ENCODE measurements at places on chromosomes 2 and 18. TPM values are rescaled to one million over a fixed set of nuclear protein-coding genes. Genes with fewer than 3 reads are reported as not detected.

The SERPINB4 gene
- total RNA-seq: not detected

The ITGA6 gene
- total RNA-seq: 2.6 TPM

- no peaks in the 10 kb centered on the region for H3K27me3 ChIP-seq
- no peak overlapping the region for H3K4me3 ChIP-seq
- DNase-seq: no peak
- no peak overlapping the region for H3K27ac ChIP-seq
- no peaks in the 10 kb centered on the region for H3K4me1 ChIP-seq
These were observed 234.5 kb downstream of the METTL4 start for GRCh38 chr18:2336690-2337392.

The HDHD2 gene
- 15.0 TPM for total RNA-seq

GRCh38 chr2:237449193-237449881 lies 35.4 kb upstream of the COL6A3 start:
- no peak overlapping the region for H3K27ac ChIP-seq
- no peaks in the 10 kb centered on the region for H3K36me3 ChIP-seq
- H3K4me3 ChIP-seq: no peak overlapping the region
- peak; percentile 63 for DNase-seq
- H3K27me3 ChIP-seq: no peaks in the 10 kb centered on the region

DNA sequence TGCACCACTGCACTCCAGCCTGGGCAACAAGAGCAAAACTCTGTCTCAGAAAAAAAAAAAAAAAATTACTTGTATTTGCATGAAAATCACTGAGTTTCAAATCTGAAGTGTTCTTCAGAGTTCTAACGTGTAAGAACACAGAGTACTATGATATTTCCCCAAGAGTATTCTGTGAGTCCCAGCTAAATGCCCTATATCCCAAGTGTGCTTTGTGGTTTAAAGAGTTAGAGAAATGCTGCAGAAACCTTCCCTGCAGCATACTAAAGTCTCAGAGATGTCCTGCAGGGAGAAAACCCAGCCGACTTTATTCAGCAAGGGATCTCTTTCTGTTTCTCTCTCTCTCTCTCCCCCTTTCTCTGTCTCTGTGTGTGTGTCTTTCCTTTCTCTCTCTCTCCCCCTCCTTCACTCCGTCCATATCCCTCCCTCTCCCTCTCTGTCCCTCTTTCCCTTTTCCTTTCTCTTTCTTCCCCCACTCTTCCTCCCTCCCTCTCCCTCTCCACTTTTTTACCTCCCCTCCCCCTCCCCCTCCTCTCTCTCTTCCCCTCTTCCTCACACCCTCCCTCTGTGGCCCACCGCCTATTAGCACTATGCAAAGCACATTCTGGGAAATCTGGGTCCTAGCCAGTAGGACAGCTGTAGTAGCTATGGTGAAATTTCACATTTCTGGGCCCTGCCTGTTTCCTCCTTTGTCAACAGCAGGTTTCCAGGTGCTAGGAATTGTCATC lies 54.2 kb downstream of the ACTR2 start:
- H3K4me1 ChIP-seq: peaks cover 10% of the 10 kb centered on the region
- DNase-seq: no peak
- H3K27ac ChIP-seq: no peak overlapping the region
- no peak overlapping the region for H3K4me3 ChIP-seq
- H3K36me3 ChIP-seq: no peaks in the 10 kb centered on the region

GRCh38 chr2:174286172-174286571 lies 37.8 kb upstream of the OLA1 start:
- H3K36me3 ChIP-seq: no peaks in the 10 kb centered on the region
- H3K27ac ChIP-seq: no peak overlapping the region
- H3K27me3 ChIP-seq: peaks cover 6% of the 10 kb centered on the region
- H3K4me1 ChIP-seq: no peaks in the 10 kb centered on the region

The FKBP1B gene
- 12.1 TPM for total RNA-seq

DNA sequence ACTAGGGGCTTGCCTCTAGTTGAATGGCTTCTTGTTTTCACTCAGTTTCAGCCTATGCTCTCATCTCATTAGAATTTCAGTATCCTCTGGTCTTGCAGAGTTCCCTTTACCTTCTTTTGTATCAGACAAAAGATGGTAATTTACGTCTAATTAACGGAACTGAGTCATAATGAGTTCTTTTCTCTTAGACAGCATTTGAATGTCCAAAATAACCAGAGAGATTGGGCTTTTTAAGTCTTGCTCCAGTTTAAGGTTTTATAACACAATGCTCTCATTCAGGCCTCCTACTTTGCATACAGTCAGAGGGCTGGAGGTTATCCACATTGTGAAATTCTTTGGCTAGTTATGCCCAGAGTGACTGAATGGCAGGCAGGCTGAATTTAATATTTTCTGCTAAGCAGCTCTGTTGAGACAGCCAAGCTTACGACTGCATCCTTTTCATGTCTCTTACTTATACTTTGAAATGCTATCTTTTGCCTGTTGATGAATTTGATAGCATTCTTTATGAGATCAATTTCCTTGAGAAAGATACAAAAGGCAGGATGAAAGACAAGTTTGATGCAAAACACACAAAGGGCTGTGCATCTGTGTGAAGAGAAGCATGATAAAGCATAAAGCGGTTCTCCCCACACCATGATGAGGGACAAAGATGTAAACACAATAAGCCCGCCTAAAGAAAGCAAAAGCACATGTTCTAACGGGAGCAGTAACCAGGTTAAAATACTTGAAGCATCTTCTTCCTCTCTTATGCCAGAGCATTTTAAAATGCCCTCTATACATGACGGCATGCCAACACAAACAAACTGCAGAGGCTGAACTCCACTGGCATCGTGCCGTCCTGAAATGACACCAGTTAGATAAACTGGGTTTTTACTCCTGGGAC lies 90.0 kb downstream of the CDH2 start:
- no peak overlapping the region for H3K27ac ChIP-seq
- peak; percentile 87 for DNase-seq

The LDAH gene
- 22.8 TPM for total RNA-seq

The ATOH8 gene
- total RNA-seq: 19.0 TPM

DNA sequence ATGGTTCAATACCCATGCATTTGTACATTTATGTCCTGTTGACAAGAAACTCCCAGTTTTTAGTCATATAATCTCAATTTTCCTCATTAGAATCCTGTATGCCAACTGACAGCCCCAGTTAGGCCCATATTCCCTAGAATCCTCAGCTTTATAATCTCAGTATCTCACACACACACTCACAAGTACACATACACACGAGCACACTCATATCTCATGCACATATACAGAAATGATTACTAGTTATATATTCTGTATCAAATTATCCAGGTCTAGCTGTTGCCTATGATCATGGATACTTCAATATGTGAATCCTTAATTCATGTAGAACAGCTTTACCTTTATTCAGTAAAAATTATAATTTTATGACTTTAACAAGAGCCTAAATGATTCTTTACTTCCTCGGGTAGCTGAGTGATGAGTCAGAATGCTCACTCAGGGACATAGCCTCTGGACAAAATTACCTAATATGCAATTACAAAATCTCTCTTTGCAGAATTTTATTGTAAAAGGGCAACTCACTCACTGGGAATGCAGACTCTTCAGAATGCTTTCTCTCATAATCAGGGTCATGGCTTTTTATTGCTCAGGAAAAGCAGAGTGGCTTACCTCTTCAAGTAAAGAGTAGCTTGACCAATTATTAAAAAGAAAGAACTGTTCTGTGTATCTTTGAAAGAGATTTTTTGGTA lies 193.6 kb upstream of the PIK3C3 start:
- DNase-seq: peak; percentile 90
- no peak overlapping the region for H3K4me3 ChIP-seq
- H3K27me3 ChIP-seq: no peaks in the 10 kb centered on the region
- H3K4me1 ChIP-seq: peaks cover 6% of the 10 kb centered on the region
- H3K27ac ChIP-seq: no peak overlapping the region

DNA sequence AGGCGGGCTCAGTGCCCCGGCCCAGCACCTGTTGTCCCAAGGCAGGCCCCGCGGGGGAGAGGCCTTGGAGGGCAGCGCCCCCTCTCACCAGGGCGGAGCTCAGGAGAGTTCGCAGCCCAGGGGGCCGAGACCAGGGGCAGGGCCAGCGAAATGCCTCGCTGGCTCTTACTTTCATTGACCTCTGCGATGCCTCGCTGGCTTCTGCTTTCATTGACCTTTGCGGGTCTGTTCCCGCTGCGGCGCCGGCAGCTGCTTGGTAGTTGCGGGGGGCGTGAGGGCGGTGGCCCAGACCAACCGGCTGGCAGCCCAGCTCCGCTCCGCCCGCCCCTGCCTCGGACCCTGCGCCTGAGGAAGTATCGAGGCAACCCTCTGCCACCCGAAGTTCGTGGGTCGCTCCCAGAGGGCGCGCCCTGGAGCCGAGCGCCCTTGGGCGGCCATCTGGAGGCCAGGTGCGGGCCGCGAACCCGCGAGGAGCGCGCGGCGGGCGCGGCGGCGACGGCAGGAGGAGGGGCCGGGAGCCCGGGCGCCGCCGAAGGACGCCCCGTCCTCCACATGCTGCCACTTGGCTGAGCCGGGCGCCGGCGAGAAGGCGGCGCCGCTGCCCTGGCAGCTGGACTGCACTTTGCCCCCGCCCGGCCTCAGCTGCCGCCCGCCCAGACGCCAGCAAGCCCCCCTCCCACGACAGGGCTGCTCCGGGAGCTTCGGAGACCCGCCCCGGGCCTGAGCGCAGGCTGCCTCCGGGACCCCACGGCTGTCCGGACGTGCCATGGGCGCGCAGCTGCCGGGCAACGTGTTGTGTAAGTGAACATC lies 118.0 kb upstream of the MSTN start:
- peak; percentile 27 for DNase-seq
- no peaks in the 10 kb centered on the region for H3K36me3 ChIP-seq
- peak overlapping the region; percentile 61 for H3K4me3 ChIP-seq
- no peak overlapping the region for H3K27ac ChIP-seq

- peak; percentile 73 for DNase-seq
- no peak overlapping the region for H3K4me3 ChIP-seq
- no peaks in the 10 kb centered on the region for H3K27me3 ChIP-seq
- no peak overlapping the region for H3K27ac ChIP-seq
- H3K36me3 ChIP-seq: no peaks in the 10 kb centered on the region
- H3K4me1 ChIP-seq: peaks cover 2% of the 10 kb centered on the region
These were observed 18.7 kb upstream of the COLEC12 start for GRCh38 chr18:519019-519879.

The CIB4 gene
- not detected for total RNA-seq

The GREB1L gene
- total RNA-seq: 0.26 TPM

The MMADHC gene
- total RNA-seq: 173 TPM

The SCYGR7 gene
- not detected for total RNA-seq

GRCh38 chr2:109474319-109474825 lies 139.4 kb downstream of the SEPTIN10 start:
- H3K27me3 ChIP-seq: no peaks in the 10 kb centered on the region
- DNase-seq: no peak
- no peak overlapping the region for H3K4me3 ChIP-seq

GRCh38 chr2:235678712-235679111 lies 184.9 kb downstream of the AGAP1 start:
- H3K36me3 ChIP-seq: no peaks in the 10 kb centered on the region
- H3K4me3 ChIP-seq: no peak overlapping the region
- H3K27me3 ChIP-seq: no peaks in the 10 kb centered on the region
- H3K27ac ChIP-seq: no peak overlapping the region

DNA sequence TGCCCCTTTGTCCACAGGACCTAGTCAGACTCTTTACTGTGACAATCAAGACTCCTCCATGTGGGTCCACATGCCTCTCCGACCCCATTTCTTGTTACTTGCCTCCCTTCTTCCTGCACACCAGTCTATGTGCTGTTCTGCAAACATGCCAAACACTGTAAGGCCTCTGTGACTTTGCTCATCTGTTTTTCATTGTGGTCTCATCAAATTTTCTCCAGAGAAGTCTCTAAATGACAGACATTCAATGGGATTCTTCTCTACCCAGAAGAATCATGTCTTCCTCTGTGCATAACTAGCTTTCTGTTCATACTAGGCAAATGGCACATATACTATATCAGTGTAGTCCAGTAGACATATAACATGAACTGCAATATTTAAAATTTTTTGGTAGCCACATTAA lies 43.0 kb upstream of the KCNE4 start:
- H3K27me3 ChIP-seq: no peaks in the 10 kb centered on the region
- no peak overlapping the region for H3K4me3 ChIP-seq
- DNase-seq: no peak
- no peaks in the 10 kb centered on the region for H3K36me3 ChIP-seq
- no peak overlapping the region for H3K27ac ChIP-seq
- peaks cover 19% of the 10 kb centered on the region for H3K4me1 ChIP-seq

The GCG gene
- total RNA-seq: not detected

DNA sequence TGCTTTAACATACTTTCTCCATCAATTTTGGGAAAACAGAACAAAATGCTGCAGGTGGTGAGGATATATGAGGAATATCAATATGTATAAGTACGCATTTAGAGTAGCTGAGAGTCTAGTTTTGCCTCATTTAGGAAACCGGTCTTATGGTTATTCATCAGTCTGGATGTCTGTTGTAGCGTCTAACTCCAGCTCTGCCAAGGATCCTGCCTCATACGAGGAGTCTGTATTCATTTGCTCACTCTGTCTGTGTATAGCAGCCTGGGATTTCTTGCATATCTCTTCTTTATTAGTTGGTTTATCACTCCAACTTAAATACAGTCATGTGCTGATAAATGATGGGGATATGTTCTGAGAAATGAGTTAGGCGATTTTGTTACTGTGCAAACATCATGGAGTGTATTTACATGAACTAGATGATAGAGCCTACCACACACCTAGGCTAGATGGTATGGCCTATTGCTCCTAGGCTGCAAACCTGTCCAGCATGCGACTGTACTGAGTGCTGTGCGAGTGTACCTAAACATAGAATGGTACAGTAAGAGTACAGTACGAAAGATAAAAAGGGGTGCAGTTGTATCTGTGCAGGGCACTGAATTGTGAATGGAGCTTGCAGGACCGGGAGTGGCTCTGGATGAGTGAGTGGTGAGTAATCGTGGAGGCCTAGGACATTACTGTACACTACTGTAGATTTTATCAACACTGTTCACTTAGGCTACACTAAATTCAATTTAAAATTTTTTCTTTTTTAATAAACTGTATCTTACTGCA lies 148.1 kb downstream of the ZNF407 start:
- no peak overlapping the region for H3K27ac ChIP-seq
- H3K4me3 ChIP-seq: no peak overlapping the region
- peaks cover 3% of the 10 kb centered on the region for H3K4me1 ChIP-seq
- DNase-seq: peak; percentile 87

- H3K36me3 ChIP-seq: no peaks in the 10 kb centered on the region
- no peaks in the 10 kb centered on the region for H3K4me1 ChIP-seq
- no peak overlapping the region for H3K4me3 ChIP-seq
- no peak overlapping the region for H3K27ac ChIP-seq
These were observed 114.1 kb downstream of the GBX2 start for GRCh38 chr2:236054125-236054524.

DNA sequence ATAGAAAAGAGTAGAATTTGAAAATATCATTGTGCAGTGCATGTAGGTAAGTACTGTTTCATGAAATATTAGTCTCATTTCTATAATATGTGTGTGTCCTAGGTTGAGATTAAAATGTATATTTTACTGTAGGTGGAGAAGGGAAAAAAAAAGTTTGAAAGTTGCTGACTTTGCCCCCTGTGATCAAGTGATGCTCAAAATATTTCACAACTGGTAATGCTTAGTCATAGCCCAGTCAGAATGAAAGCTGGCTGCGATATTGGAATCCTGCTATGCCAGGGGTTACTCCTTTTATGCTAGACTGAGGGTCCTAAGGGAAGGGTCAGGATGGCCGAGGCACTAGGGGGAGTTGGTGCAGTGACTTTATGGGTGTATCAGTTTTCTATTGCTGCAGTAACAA lies 19.5 kb upstream of the CFAP36 start:
- no peak overlapping the region for H3K4me3 ChIP-seq
- peak; percentile 74 for DNase-seq
- no peaks in the 10 kb centered on the region for H3K27me3 ChIP-seq
- no peak overlapping the region for H3K27ac ChIP-seq

GRCh38 chr2:226981791-226982326 lies 146.0 kb downstream of the RHBDD1 start:
- H3K27me3 ChIP-seq: no peaks in the 10 kb centered on the region
- no peak for DNase-seq
- no peak overlapping the region for H3K27ac ChIP-seq
- H3K4me1 ChIP-seq: peaks cover 6% of the 10 kb centered on the region
- H3K36me3 ChIP-seq: no peaks in the 10 kb centered on the region

Measured in fibroblast of lung (primary cell).